ENCODE measurements at places on chromosomes 5 and 9. TPM values are rescaled to one million over a fixed set of nuclear protein-coding genes. Genes with fewer than 3 reads are reported as not detected.
A peak's percentile ranks its signal among the peaks of the same experiment; 100 is the strongest.

DNA sequence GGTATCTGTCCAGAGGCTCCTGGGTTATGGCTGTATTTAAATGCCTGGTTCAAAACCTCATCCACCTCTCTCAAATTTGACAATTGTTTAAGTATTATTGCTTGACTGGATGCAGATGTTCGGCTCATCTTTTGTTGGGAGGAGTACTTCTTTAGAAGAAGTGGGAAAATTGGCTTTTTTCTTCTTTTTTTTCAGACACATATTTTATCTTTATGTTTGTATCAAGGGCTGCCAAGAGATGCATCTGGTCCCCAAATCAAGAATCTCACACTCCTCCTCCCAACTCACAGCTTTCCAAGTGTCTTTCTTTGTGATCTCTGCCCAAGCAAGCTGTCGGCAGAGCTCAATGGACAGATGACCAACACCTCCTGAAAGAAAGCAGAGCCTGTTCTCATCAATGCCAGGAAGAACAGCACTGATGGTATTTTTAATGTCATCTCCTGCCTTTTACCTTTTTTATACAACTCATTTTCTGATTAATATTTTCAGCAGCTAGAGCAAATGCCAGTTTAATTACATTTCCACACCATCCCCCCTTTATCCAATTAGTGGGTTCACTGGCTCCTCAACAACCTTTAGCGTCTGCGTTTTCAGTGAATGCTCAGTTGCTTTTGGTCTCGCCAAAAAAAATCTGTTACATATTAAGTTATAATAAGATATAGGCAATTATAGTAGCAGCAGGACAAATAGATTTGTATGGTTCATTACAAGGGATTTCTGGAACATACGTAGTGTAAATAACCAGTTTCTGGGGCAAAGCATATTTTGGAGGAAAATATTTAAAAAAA lies 110.3 kb upstream of the SLIT3 start:
- no peak for DNase-seq

DNA sequence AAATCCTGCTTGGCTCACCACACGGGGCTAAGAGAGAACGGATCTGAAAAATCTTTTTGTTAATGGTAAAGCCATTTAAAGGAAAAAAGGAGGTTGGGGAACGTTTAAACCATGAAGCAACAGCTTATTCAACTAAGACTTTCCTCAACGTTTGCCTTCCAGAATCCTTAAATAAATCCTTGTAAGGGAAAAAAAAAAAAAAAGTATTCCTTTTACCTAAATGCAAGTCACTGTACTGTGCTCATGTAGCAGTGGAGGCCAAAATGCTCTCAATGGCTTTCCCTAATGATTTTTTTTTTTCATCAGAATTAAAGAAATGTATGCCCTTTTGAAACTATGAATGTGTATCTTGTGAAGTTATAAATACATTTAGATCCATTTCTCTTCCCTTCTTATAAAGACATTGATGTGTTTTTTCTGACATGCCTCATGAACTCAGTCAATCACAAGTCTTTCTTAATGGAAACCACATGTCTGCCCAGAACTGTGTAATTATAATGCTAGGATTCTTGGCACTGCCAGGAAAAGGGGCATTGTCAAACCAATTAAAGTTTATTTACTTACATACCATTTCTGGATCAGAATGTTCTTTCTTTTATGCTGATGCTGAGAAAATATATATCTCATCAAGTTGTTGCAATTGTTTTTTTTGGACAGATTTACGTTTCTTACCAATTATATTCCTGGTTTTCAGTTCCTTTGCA lies 107.5 kb downstream of the EBF1 start:
- DNase-seq = no peak

MCIDAS gene
- total RNA-seq = not detected

DNA sequence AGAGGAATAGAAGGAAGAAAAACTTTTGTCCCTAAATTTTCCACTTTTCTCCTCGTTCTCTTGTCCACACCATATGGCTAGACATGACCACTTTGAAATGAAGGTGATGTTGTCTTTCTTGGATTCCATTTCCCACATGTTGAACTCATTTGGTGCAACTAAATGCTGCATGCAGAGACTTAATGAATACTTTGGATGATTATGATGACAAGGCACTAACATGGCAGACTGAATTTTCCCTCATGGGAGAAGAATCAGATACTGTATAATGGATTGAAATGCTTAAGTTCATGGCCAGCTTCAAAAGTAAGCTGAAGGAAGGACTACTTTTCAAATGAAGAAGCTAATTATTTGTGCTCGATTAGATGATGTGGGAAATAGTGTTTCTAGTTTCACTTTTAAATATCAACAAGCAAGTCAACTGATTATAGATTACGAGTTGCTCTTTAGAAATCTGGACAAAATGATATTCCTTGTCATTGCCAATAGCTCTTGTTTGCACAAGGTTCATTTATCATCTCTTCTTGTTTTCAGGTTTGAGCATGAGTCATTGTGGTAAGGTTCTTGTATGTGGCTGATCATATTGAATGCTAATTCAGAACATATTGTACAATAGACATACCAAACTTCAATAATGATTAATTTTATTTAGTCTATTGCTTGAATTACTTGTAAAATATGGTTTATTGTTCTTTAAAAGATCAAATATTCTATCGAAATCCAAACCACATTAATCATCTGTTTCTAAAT lies 501.3 kb upstream of the FTMT start:
- no peak for DNase-seq

GRCh38 chr9:87286506-87286905 lies 211.2 kb upstream of the DAPK1 start:
- DNase-seq = no peak

EQTN gene
- total RNA-seq = 0.14 TPM

DNA sequence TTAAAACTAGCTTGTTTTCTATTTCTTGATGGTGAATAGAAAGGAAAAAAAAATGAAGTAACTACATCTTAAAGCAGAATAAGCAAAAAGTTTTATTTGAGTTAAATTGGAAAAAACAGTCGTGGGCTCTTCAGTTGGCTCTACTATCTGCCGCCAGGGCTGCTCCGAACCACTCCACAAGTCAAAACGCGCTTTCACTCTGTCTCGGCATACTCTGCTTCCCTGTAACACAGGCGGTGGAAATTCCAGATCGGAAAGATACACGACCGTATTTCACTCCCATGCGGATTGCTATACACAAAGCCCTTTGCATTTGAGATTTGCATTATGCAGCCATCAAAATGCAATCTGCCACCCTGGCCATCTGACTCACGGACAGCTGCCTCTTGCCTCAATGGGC lies 505.6 kb downstream of the IRX1 start:
- DNase-seq = no peak

- DNase-seq = no peak
These were observed 6.4 kb downstream of the ISCA1 start for GRCh38 chr9:86275962-86276361.

CRHBP gene
- 159 TPM for total RNA-seq

PCDHGB7 gene
- 3.1 TPM for total RNA-seq

RELL2 gene
- 1.3 TPM for total RNA-seq

- no peak for DNase-seq
These were observed 298.9 kb downstream of the TMEM38B start for GRCh38 chr9:105993116-105993854.

DNA sequence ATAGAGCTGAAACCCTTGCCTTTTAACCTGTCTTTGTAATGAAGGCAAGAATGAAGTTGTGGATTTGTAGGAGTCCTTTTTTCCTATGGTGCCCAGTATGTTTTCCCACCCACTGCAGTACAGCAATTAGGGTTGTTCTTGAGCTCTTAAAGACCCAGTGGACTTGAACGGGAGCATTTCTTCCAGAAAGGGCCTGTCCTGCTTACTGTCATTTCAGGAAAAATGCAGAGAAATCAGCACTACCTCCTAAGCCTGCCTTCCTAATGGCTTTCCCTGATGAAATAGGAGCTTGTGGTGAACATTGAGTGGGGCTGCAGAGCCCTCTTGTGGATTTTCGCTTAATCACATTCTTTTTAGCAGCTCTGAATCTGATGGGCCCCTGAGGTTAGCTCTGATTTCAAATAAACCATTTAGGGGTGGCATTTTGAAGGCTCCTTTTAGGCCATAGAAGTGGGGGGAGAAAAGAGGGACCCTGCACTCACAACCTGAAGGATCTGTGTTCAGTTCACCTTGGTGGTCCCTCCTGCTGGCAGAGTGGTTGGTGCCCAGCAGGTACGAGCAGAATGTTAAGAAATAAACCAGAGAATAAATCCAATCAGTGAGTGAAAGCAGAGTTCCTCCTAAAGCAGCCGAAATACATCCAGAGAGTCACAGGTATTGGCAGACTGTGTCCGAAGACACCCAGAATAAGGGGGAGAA lies 188.0 kb upstream of the KLF9 start:
- peak; percentile 38 for DNase-seq

DNA sequence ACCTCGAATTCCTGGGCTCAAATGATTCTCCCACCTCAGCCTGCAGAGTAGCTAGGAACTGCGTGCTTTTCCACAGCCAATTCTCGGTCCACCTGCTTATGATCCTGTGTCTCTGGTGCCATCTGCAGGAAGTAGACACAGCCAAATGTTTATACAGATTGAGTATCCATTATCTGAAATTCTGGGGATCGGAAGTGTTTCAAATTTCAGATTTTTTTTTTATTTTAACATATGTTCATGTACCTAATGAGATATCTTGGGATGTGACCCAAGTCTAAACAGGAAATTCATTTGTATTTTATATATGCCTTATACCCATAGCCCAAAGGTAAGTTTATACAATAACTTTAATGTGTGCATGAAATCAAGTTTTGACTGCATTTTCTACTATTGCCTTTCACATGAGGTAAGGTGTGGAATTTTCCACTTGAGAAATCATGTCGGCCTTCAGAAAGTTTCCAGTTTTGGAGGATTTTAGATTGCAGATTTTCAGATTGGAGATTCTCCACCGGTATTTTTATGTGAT lies 89.5 kb downstream of the ESM1 start:
- DNase-seq = no peak

FGF10 gene
- 0.61 TPM for total RNA-seq

SH3TC2 gene
- total RNA-seq = 0.67 TPM

GRCh38 chr5:103138202-103138690 lies 18.1 kb downstream of the PPIP5K2 start:
- no peak for DNase-seq

GRCh38 chr5:62560786-62561185 lies 17.8 kb upstream of the LRRC70 start:
- no peak for DNase-seq

- DNase-seq = no peak
These were observed 15.4 kb downstream of the ZDHHC21 start for GRCh38 chr9:14677872-14678271.

ZFP37 gene
- total RNA-seq = 0.50 TPM

DNA sequence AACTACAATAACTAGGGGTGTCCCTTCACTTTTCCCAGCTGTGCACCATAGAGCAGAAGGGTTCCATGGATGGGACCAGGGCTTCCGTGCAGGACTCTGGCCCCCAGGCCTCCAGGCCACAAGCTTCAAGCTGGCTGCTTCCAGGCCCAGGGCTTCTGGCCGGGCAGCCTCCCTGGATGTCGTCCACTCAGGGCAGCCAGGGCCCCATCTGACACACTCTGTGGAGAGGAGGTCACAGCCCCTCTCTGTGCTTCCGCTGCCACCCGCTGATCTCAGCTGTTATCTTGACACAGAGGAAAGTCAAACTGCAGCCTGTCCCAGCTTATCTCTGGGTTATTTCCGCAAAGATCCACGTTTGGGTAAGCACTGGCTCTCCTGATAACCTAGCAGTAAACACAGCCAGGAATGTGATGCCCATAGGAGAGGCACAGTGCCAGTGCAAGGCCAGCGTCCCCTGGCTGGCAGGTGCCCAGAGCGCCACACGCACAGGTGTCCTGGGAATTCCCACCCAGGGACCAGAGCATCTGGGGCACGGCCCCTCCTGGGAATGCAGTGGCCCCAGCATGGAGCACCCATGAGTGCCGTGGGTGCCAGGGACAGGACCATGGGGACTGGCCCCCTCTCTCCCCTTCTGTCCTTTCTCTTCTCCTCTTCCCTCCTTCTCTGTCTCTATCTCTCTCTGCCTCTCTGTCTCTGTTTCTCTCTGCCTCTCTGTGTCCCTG lies 15.6 kb upstream of the SLC6A19 start:
- peak; percentile 67 for DNase-seq

BRD9 gene
- total RNA-seq = 11.8 TPM

- DNase-seq = no peak
These were observed 109.8 kb upstream of the EDIL3 start for GRCh38 chr5:84494453-84494852.

- no peak for DNase-seq
These were observed 566.0 kb downstream of the CAAP1 start for GRCh38 chr9:26326563-26326962.

DNA sequence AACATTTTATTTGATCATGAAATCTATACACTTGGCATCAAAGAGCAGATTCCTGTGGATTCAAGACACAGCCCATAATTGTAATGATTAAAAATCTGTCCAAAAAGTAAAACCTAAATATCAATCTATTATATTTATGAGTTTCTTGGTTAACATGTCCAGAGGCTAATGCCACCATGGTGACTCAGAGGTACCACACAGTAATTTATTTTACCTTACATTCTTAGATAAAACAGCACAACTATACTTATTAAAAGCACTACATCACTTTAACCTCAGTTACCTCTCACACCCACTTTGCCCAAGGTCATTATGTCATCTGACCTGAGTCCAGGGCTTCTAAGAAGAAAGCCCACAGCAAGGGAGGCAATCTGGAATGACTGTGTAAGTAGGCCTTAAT lies 519.2 kb downstream of the RASEF start:
- DNase-seq = no peak

FBP2 gene
- total RNA-seq = not detected

DNA sequence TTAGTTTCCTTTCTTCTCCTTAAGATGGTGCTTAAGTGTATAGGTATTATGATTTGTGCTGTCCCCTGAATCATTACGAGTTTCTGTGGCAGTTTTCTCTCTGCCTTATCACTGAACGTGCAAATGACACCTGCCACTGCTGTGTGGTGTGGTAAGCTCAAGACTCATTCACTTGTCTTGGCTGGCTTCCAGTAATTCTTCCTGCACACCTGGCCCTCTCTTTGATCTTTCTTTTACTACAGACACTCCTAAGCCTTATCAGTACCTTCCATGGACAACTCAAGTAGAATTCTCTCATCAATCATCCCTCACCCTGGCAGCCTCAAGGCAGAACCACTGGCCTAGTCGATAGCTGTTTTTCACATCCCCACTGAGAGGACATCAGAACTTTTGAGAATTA lies 82.6 kb upstream of the ADAMTS19 start:
- DNase-seq = no peak

DNA sequence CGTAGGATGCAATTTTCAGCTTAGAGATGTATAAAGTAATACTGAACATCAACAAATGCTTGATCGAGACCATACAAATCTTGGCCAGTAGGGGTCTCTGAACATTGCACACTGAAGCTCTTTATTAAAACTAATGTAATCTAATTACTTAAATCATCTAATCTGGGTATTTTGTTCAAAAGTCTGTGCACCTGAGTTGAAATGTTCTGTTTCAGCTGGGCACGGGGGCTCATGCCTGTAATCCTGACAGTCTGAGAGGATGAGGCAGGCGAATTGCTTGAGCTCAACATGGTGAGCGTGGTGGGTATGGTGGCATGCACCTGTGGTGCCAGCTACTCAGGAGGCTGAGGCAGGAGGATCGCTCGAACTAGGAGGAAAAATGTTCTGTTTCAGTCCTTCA lies 41.0 kb downstream of the ESM1 start:
- DNase-seq = no peak
